ENCODE measurements at places on chromosomes 6 and 20.

- DNase-seq = no peak
Measured at GRCh38 chr6:12992770-12993169, 276.2 kb downstream of the PHACTR1 start.

- DNase-seq = no peak
Measured at GRCh38 chr6:166864333-166864732, 92.0 kb downstream of the RNASET2 start.

GRCh38 chr6:14100138-14100537, 17.4 kb upstream of the CD83 start:
- no peak for DNase-seq

DNA sequence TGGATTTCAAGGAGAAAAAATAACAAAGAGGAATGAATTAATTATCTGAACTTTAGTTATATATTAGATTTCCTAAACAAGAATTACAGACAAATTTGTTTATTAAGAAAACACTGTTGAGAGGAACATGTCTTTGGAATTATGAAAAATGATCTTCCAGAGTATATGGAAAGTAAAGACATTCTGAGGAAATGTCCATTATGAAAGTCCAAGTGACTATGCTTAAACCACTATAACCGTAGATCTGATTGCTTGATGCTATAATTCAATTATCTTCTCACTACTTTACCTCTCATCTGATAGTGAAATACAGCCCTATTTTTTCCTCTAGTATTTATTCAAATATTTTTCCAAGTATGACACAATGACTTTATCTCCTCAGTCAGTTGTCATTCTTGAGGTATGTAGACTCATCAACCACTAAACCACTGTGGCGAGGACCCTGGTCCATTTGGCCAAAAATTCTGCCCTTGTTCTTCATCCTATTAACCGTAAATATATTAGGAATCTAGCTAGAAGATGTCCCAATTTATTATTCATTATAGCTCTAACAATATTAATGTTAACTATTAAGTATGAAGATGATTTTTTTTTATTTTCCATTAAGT, 37.3 kb upstream of the AHI1 start:
- no peak for DNase-seq

GRCh38 chr6:1901556-1901955, 291.8 kb downstream of the FOXC1 start:
- no peak for DNase-seq

DNA sequence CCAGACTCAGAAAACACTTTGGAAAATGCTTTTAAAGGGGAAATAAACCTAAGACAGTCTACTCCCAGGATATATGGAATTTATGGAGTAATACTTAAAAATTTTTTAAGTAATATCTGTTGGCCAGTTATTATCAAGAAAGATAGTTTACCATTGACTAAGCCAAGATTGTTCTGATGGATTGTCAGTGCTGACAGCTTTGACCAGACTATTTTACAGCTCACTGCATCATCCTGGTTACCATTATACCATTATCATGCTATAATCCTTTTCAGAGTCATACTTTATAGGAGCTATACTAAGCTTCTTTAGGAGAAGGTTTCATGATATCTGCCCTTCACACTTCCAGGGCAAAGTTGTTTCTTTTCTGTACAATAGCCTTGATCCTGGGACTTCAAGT, 16.5 kb downstream of the GTF2H5 start:
- DNase-seq = no peak

GRCh38 chr6:3400162-3400561, 56.7 kb downstream of the SLC22A23 start:
- DNase-seq = no peak

- DNase-seq = no peak
Measured at GRCh38 chr6:113564371-113565171, 292.6 kb upstream of the MARCKS start.

- DNase-seq = no peak
Measured at GRCh38 chr20:2131366-2131765, 29.7 kb downstream of the STK35 start.

- no peak for DNase-seq
Measured at GRCh38 chr6:167441715-167442206, 116.9 kb downstream of the TTLL2 start.

DNA sequence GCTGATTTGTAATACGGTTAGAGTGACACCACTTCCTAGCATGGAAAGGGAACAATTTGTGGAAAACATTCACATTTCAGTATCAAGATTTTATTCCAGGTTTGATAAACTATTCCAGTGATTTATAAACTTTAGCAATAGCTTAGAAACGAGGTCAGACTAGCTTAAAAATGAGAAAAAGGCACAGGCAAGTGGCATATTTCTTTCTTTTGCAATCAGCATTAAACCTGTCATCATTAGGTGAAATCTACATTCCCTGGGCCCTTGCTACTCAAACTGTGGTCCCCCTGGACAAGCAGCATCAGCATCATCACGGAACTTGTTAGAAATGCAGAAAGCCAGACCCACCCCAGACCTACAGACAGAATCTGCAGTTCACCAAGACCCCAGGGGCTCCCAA, 29.9 kb downstream of the TBC1D7 start:
- no peak for DNase-seq

GRCh38 chr6:169701311-169701953, 397 bp downstream of the WDR27 start:
- DNase-seq = no peak

- DNase-seq = no peak
Measured at GRCh38 chr6:57324538-57324937, 7.1 kb downstream of the PRIM2 start.

DNA sequence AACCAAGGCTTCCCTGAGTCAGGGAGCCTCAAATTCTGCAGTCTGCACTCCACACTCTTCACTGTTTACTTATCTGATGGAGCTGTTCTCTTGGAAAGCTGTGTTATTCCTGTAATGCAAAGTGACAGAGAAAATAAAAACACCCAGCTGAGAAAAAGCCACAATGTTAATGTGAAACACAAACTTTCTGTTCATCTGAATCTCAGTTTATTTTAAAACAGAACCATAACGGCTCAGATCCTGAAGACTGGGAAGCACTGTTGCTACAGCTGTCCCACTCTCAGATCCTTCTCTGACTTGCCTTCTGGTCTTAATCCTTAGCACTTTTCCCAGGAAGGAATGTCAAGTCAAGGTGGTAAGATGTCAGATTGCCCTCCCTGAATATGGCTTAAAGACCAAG, 736.6 kb downstream of the DHX35 start:
- DNase-seq = no peak

DNA sequence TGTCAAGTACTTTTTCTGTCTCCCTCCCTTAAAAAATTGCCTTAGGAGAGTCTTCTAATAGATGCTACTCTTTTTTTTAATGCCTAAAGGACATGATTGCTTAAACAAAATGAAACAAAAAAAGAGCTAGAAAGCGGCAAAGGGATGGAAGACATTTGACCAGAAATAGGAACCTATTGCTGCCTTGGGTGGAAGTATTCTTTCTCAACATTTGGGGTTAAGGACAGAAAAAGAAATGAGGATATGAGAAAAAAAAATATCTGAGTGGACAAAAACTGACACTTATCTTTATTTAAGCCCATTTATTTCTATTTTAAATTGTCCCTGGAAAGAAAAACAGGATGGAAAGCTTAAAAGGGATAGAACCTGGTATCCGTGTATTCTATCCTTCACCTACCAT, 664.9 kb upstream of the CITED2 start:
- no peak for DNase-seq

DNA sequence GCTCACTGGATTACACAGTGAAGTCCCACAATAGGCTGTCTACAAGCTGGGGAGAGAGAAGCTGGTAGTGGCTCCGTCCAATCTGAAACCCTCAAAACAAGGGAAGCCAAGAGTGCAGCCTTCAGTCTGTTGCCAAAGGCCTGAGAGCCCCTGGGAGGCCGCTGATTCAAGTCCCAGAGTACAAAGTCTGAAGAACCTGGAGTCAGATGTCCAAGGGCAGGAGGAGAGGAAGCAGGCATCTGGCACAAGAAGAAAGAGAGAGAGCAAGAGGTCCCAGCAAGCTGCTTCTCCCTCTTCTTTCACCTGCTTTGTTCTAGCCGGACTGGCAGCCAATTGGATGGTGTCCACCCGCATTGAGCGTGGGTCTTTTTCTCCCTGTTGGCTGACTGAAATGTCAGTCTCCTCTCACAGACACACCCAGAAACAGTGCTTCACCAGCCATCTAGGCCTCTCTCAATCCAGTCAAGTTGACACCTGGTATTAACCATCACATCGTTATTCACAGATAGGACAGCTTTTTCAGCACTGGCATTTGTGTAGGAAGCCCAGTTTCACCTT, 51.2 kb downstream of the CRYBG1 start:
- DNase-seq = no peak

DNA sequence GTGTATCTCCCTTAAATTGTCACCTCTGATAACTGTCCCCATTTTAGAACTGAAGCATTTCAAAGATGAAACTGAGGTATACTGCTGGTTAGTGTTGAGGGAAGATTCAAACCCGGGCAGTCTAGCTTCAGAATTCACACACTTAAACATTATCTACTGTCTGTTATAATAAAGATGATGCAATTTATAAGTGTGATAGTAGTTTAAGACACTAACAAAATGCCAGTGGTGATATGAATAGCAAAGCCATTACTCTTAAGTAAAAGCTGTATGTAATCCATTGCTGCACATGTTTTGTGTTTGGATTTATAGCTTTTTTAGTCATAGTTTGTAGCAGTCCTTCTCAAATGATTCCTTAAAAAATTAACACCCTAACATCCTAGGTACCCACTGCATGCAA, 19.8 kb downstream of the USP45 start:
- DNase-seq = no peak

GRCh38 chr6:100823041-100823440, 58.1 kb downstream of the ASCC3 start:
- DNase-seq = no peak

GRCh38 chr20:43658069-43658722, 8.7 kb upstream of the MYBL2 start:
- DNase-seq = no peak

DNA sequence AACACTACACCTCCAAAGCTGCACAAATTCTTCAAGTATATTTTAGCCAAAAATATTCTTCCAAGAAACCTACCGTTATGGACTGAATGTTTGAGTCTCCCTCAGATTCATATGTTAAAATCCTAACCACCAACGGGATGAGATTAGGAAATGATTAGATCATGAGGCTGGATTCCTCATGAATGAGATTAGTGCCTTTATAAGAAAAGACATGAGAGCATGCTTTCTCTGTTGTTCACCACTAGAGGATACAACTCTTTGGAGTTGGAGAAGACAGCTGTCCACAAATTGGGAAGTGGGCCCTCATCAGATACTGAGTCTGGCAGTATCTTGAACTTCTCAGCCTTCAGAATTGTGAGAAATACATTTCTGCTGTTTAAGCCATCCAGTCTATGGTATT, 7.1 kb upstream of the SLC17A4 start:
- no peak for DNase-seq

- DNase-seq = no peak
Measured at GRCh38 chr20:49283703-49284625, 6.1 kb upstream of the ZNFX1 start.

DNA sequence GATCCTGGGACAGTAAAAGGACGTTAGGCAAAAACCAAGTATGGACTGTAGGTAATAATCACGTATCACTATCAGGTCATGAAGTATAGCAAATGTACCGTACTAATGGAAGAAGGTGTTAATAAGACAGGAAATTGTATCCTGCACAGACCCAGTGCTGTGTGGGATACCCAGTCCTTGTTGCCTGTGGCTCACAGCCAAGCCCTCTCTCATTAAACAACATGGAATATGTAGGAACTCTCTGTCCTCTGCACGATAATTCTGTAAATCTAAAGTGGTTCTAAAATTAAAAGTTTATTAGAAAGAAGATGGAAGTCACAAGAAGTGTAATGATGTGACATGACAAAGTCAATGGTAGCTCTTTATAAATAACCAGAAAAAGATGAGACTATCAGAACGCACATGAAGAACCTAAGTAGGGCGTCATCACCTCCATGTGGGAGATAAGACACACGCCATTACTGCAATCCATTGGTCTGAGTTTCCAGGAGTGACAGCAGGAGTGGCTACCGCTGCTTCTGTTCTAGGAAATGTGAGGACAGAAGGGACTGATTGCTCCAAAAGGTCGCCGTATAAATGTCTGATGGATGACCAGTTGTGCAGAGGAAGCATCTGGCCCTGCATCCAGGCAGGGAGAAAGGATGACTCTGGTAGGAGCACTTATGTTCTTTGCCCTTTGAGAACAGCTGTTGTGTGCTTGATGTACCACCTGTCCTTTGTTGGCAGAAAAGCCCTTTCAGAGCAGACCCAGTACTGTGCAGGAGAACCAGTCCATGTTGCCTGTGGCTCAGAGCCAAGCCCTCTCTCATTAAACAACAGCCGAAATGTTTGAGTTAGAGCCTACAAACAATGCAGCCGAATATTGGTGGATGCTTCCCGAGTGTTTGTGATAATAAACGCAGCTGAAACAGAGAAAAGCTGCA, 125.6 kb downstream of the FIG4 start:
- no peak for DNase-seq

DNA sequence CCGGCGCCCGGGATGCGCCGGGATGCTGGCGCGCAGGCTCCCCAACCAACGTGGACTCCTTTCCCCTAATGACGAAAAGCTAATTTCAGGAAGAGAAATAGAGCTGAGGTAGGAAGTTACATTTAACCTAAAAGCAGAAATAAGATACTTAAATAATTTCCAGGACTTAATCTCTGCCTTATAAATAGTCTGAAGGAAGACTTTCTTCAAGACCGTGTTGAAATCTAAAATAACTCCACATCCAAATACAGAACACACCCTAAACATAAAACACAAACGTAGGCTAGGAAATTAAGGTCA, 1.3 kb downstream of the ASF1A start:
- no peak for DNase-seq

DNA sequence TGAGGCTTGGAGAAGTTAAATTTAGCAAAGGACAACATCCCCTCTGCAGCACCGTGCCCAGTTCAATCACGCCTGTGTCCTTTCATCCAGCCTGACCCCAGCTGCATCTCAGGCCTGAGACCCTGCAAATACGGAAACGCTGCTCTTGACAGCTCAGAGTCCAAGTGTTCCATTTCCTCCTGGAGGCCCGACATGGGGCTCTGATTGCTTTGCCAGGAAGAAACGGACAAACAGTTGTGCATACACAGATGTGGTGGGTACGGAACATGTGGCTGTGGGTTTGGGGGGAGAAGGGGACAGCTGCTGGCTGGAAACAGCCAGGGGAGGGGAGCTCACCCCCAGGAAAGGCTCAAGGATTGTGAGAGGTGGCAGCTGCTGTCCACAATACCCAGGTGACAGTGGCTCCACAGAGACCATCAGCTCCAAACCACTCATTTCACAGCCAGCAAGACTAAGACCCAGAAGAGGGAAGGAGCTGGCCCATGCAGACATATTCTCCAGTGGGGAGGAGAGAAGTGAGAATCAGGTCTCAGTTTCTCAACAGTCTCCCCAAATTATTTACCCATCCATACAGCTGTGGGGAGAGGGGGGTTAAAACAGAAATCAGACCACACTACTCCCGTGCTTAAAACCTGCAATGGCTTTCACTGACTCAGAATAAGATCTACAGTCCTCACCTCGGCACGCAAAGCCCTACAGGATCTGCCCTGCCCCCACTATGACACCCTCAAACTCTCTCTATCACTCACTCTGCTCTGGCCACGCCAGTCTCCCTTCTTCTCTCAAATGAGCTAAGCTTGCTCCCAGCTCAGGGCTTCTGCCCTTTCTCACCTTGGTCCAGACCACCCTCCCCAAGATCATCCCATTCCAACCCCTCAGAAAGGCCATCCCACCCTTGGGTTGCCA, 89.1 kb downstream of the PREX1 start:
- DNase-seq = no peak
